Stimulated activated CD4-positive, alpha-beta T cell treated with anti-CD3 and anti-CD28 coated beads, Interleukin-4, amount 100 ng/mL, for 24 hours (primary cell): ENCODE measurements at places on chromosomes 16 and 17.

DNA sequence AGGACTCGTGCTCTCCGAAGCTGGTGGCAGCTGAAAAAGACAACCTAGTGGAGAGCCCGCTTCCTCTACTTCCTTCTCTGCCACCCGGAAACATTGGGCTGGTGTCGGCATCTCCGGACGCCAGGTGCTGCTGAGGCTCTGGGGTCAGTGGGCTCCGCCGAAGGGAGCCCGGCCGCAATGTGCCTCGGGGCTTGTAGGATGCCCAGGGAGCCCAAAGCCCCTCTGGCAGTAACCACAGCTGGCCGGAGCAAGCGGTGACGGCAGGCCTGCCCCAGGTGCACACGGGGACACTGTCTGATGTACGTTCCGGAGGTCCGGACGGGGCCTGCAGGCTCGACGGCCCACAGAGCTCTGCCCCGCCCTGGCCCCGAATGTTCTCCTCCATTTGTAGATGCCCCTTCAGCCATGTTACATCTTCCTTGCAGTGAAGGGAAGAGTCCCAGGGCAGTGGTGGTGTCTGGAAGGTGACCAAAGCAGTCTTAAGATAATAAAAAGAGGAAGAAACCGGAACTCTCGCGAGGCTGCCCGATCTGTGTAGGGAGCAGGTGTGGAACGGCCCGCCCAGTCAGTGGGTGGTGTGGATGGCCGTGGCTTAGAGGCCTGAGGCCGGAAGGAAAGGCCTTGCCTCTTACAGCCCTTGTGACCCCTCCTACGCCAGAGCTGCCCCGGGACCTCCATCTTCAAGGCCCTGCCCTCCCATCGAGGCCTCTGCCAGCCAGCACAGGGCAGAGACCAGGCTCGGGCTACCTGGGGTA, 22.6 kb downstream of the NDUFAF8 start:
- no peak for DNase-seq

- no peak for DNase-seq
Observed at GRCh38 chr17:83119987-83120864, 40.8 kb downstream of the METRNL start.

DNA sequence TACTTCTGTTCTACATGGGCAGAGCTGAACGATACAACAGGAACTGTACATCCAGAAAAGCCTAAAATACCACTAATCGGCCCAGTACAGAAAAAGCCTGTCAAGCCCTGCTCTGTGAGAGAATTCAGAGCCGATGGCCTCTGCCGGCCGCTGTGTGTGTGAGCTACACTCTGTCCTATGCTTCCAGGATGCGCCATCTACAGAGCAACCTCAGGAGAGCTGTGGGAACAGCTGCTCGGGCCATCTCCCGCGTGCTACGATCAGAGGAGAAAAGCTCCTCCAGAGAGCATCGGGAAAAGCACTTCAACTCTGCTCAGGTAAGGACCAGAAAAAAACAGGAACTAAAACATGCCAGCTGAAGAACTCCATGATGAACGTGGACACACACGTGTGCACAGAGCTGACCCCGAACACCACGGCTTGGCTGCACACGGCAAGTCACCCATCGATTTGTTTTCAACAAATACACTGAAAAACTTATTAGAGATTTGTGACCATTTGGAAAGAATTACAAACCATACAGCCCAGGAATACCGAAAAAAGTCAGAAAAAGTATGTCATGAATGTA, 115.9 kb downstream of the ANKRD11 start:
- DNase-seq: no peak

DNA sequence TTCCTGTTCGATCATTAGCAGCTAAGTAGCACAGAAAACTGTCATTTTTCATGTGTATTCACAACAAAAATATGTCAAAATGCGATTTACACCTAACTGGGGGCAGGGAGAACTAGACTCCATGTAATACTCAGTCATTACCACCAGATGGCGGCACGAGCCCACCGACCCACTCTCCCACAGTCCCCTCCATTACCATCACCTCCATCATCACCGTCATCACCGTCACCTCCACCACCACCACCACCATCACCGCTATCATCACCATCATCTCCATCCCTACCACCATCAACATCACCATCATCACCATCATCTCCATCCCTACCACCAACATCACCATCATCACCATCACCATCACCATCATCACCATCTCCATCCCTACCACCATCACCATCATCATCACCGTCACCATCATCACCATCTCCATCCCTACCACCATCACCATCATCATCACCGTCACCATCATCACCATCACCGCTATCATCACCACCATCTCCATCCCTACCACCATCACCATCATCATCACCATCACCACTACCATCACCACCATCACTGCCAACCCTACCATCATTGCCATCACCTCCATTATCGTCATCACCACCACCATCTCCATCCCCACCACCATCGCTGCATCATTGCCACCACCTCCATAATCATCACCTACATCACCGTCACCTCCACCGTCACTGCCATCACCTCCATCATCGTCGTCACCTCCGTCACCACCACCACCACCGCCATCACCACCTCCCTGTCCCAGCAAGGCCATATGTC, 14.4 kb downstream of the NDUFAF8 start:
- peak; percentile 66 for DNase-seq

- DNase-seq: no peak
Observed at GRCh38 chr16:51665436-51665998, 514.4 kb upstream of the SALL1 start.

DNA sequence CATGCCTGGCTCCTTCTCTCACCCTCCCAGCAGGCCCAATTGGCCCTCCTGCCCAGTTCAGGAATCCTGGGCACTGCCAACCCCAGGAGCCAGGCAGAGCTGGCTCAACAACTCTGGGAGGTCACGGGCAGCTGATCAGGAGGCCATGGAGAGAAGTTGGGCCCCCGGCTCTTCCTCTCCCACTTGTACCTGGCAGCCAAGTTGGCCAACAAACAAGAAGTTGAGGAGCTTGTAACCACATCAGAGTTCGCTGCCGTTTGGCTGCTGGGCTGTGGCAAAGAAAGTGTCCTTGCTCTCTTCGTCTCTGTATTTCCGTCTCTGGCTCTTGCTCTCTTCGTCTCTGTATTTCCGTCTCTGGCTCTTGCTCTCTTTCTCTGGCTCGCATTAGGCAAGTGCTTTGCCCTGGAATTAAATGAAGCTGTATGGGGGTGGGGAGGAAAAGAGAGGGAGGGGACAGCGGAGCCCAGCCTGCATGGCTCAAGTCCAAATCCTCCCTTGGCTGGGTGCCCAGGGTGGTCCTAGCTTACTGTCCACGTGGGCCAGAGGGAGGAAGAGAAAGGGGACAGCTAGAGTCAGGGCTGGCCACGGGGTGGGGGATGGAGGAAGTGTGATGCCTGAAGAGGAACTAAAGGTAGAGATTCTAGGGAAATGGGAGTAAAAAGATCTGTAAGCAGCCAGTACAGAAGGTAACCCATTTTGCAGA, 7.8 kb upstream of the TMEM132E start:
- DNase-seq: no peak

DNA sequence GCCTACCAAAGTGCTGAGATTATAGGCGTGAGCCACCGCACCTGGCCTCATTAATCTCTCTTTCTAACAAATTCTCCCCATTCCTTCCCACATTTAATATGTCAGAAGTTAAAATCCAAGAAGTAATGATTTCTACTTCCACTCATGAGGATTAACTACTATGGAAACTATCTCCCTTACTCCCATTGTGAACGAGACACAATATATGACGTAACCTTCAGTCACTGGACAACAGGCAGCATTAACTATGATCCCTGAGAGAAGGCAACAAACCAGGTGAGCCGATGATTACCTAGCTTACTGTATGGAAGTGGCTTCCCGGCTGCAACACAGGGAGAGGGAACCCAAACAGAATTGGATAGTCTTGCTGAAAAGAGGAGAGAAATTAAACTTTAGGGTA, 20.0 kb downstream of the GLG1 start:
- DNase-seq: no peak
